ENCODE measurements at places on chromosomes 6 and 20.

DNA sequence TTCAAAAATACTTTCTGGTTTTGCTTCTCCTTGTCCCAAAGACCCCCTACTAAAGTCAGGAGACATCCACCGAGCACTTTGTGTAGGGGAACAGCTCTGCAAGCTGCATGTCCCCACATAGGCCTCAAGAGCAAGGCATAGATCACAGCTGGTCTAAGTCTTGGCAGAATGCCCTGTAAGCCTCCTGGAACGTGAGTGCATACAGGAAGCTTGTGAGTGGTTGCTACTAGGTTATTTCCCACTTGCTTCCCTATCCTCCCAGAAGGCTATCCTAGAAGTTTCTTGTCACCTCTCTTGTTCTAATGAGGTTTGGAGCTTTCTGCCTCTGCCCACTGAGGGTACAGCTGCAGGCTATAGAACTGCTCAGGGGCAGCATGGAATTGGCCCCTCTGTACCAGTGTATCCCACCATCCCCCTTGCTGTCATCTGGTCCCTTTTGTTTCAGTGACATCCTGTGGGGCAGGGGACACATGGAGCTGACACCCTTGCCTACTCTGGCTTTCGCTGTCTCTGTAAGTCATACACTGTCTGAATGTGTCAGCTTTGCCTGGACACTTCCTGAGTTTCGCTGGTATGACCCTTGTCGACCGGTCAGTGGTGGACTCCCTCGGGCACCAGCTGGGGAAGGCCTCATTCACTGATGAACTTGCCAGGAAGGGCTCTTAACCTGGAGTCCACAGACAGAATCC lies 35.6 kb upstream of the KCNK16 start:
- DNase-seq = no peak

GRCh38 chr6:133895573-133896343 lies 6.8 kb downstream of the TCF21 start:
- no peak for DNase-seq

DNA sequence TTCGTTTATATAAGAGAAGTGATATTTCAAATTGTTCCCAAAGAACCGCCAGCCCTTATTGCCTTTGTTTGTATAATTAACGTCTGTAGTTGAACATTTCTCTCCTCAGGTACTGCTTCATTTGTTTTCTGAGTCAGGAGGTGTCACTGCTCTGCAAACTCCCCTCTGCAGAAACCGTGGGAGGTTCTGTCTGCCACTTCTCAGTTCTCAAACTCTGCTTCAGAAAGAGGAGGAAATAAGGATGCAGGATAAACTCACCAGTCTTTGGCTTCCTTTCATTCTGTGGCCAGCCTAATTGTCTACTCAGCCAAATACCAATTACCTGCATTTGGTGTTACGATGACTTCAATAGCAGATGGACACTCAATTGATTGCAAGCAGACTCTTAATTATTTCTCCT lies 149.8 kb downstream of the PAK5 start:
- no peak for DNase-seq

DNA sequence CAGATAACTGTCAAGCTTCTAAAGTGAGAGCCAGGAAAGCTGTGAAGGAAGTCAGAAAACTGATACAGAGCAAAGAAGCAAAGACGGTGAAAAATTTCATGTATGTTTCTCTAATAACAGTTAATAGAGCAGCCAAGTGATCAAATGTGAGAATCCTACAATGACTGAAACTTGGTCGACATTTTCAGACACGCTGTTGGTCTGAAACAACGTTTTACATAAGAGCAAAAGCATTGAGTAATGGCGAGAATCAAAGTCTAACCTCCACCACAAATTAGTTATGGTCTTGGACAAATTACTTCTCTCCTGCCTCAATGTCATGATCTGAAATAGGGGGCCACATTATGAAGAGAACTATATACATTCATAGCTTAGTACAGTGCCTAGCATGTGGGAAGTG lies 3.3 kb downstream of the MKKS start:
- no peak for DNase-seq

DNA sequence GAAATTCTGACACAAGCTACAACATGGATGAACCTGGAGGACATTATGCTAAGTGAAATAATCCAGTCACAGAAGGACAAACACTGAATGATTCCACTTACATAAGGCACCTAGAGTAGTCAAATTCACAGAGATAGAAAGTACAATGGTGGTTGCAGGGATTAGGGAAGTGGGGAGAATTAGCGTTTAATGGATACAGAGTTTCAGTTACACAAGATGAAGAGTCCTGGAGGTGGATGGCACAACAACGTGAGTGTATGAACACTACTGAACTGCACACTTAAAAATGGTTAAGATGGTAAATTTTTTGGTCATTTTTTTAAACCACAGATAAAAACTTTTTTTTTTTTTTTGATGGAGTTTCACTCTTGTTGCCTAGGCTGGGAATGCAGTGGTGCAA lies 24.7 kb downstream of the MOCS3 start:
- DNase-seq = no peak

- no peak for DNase-seq
Measured at GRCh38 chr20:62409931-62410745, 3.1 kb upstream of the CABLES2 start.

- DNase-seq = no peak
Measured at GRCh38 chr6:44485601-44486401, 98.3 kb downstream of the CDC5L start.

DNA sequence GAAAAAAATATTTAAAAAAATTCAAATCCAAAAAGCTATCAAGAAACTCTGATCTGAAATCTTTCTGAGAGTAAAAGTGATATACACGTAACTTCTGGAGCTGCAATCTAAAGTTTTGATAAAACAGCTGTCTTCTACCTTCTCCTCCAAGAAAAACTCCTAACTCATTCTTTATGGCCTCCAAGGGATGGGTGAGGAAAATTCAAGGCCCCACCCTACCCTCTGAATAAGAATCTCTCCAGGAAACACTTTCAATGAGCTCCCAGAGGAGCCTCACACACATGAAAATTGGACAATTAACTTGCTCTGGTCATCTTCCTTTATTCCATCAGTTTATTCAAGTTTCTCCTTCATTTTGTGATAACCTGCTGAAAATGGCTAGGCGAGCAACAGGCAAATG lies 93.4 kb downstream of the FNDC1 start:
- no peak for DNase-seq

- no peak for DNase-seq
Measured at GRCh38 chr6:53309901-53310300, 38.8 kb downstream of the ELOVL5 start.

DNA sequence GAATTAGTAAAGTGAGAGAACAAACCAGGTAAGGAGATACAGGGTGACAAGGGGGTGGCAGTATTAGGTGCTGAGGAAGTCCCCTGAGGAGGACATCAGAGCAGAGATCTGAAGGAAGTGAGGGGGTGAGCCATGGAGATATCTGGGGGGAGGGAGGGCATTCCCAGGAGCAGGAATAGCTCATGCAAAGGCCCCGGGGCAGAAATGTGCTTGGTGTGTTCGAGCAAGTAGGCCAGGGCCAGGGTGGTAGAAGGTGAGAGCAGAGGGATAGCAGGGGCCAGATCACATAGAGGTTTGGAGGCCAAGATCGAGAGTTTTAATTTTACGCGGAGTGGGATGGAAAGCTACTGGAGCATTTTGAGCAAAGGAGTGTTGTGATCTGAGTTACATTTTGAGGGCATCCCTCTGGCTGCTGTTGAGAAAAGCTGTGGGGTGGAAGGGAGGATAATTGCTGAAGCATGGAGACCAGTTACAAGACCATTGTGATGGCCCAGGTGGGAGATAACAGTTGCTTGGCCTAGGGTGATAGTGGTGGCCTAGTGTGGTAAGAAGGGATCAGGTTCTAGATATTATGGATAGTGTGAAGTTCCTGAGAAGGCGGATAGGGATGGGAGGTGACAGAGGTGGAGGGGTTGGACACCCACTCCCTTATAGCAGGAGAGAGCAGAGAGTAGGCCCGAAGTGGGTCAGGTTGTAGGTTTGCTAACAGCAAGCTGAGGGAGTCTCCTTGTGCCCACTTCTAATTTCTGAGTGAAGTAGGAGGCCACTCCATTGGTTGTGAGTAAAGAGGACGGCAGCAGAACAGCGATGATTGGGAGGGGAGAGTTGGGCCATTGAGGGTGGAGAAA lies 10.2 kb downstream of the ARFGEF2 start:
- no peak for DNase-seq

- no peak for DNase-seq
Measured at GRCh38 chr6:148807784-148808183, 61.0 kb downstream of the UST start.

DNA sequence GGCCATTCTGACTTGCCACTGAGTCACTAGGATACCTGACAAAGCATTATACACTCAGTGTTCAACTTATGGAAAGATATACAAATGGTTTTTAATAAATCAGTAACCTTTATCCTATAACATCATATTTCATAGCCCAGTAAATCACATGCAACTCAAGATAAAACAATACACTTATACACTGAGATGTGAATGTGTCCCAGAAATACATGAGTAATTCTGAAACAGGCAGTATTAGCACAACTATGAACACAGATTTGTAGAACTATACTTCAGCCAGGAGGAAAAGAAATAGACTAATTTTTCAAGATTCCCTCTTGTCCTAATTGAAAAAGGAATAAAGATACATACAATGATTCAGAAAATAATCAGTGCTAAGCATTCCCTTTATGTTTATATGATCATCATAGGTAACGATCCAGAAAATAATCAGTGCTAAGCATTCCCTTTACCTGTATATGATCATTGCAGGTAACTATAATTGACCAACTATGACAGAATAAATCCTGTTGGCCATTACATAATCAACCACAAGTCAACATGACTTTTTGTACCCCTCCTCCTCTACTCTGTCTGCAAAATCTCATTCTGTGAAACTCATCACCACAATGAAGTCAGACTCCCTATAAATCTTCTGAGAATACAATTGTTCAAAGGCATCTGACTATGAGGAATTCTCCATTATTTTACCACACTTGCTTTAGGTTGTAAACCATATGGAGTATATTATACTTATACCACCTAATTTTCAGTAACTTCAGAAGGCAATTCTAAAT lies 30.3 kb downstream of the HACE1 start:
- no peak for DNase-seq

DNA sequence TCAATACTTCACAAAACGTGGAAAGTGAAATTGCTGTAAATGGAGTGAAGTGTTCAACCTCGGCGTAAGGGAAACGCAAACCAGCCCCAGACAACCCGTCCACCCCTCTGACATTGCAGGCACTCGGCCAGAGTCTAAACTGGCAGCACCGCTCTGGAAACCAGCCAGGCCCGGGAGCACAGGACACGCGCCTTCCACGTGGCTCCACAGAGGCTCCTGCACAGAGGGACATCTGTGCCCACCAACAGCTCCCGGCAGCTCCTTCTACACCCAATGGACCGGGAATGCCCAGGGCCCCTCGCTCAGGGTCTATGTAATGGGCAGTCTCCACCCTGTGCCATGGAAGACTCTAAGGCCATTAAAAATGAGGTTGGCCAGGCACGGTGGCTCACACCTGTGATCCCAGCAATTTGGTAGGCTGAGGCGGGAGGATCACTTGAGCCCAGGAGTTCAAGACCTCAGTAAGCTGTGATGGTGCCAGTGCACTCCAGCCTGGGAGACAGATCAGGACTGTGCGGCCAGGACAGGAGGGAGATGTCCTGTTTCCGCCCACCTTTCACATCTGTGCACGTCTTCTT lies 3.4 kb upstream of the HELZ2 start:
- DNase-seq = no peak

- DNase-seq = peak; percentile 3
Measured at GRCh38 chr20:13009682-13010406, 1.1 kb downstream of the SPTLC3 start.

- DNase-seq = no peak
Measured at GRCh38 chr6:112205427-112206109, 48.8 kb downstream of the LAMA4 start.

GRCh38 chr20:57596998-57597939 lies 23.0 kb downstream of the ZBP1 start:
- peak; percentile 69 for DNase-seq

DNA sequence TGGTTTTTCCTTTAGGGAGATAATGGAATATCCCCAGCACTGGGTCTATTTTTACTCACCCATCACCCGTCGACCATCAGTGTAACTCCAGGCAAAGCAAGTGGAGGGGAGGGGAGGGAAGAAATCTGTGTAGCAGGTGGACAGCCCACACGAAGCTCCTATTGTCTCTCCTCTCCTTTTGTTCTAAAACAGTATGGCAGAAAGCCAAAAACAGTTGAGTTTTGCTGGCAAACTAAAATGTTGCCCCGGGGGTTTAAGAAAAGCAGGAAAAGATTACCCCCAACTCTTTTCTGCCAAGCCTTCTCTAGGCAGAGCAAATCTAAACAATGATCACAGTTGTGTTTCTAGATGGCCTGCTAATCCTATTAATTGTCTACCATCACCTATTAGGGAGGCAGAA lies 89.7 kb downstream of the PREP start:
- DNase-seq = no peak

DNA sequence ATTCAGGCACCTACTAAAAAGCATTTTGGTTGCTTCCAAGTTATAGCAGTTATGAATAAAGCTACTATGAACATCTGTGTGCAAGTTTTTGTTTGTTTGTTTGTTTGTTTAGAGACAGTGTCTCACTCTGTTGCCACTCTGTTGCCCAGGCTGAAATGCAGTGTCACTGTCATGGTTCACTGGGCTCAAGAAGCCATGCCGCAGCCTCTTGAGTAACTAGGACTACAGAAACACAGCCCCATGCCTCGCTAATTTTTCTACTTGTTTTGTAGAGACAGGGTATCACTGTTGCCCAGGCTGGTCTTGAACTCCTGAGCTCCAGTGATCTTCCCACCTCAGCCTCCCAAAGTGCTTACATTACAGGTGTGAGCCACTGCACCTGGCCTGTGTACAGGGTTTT lies 795.9 kb downstream of the EPHA7 start:
- no peak for DNase-seq

DNA sequence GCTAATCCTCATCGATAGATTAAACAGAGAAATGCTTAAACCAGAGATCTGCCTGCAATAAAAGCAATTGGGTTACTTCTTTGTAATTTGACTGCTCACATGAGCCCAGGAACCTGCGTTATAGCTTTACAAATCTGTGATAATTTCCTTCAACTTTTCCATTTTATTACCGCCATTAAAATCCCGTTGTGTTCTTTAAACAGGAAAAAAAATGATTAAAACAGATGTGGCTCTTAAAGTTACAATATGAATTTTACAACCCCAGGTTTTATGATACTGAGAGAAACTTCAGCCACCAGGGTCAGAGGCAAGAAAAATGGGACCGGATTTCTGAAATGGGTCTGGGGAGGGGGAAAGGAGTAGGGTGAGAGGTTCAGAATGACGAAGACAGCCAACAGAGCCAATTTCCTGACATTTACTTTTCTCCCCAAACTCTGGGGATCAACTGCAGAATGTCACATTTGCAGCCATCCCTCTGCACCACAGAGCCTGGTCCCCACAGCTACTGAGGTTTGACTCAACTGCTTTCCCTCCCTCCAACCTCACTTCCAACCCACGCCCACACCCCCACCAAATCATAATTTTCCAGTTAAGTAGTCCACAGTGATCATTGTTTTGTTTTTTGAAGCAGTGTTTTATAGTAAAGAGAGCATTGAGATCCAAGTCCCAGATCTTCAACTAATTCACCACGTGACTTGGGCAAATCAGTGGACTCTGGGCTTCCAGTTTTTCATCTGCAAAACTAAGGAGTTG lies 77.6 kb upstream of the EYA2 start:
- no peak for DNase-seq

Data from GM18507 (cell line).